Inflammatory macrophage (primary cell): ENCODE measurements at places on chromosomes 1 and 21.

GRCh38 chr1:2046174-2046917 is 3.9 kb upstream of the PRKCZ start:
- peak; percentile 32 for DNase-seq

GRCh38 chr1:65258106-65258505 is 51.2 kb upstream of the DNAJC6 start:
- peak; percentile 11 for DNase-seq

- no peak for DNase-seq
Observed at GRCh38 chr1:214440219-214440965, 111.0 kb downstream of the PTPN14 start.

DNA sequence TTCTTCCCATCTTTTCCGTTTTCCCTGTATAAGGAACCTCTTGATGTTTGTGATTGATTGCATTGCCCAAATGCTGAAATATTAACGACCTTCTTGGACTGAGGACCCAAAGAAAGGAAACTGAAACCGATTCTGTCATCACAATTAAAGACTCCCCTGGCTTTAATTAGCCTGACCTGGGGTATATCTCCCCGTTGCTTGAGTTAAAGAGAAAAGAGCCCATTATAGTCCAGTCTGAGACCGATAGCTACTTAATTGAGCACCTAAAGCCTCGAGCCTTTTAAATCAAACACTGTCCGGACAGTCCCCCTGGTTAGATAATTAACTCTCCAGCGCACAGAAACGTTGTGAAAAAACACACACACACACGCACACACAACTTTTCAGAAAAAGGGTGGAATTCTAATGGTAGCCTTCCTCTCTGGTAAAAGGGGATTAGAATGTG is 8.0 kb downstream of the LMO4 start:
- DNase-seq = no peak

DNA sequence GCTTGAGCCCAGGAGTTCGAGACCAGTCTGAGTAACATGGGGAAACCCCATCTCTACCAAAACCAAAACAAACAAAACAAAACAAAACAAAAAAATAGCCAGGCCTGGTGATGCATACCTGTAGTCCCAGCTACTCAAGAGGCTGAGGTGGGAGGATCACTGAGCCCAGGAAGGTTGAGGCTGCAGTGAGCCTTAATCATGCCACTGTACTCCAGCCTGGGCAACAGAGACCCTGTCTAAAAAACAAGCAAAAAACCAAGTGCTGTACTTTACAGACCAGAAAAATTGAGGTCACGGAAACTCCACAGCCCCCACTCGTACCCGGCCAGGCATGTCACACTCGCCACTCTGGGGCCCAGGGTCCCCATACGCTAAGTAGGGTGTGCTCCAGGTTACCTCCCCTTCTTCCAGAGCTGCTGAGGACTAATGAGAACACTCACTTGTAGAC is 22.9 kb downstream of the ATP2B4 start:
- DNase-seq = no peak

DNA sequence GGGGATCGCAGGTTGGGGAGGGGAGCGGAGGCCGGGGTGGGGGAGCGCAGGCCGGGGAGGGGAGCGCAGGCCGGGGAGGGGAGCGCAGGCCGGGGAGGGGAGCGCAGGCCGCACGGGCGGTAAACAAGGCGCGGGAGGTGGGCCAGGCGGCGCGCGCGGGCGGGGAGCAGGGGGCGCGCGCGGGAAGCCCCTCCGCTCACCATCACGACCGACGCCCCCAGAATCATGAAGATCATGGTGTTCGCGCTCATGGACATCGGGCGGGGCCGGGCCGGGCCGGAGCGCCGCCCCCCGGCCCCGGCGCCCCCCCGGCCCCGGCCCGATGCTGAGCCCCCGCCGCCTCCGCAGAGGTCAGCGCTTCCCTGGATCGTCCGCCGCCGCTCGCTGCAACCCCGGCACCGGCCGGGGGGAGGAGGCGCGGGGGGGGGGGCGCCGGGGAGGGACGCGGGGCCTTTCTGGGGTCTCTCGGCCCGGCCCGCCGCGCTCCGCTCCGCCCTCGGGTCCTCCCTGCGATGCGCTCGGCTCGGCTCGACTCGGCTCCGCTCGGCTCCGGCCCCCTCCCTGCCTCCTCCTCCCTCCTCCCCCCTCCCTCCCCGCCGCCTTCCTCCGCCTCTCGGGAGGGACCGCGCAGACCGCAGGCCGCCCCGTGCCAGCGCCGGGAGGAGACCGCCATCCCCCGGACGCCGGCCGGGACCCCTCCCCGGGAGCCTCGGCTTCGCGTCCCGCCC is at the start of gene TMEM240:
Gene TMEM240 (minus strand): TSS at position 535 of the 728 bp plus-strand sequence. CDS start 278 bp downstream, at position 257.
- no peak for DNase-seq

- no peak for DNase-seq
Observed at GRCh38 chr1:208369658-208370057, 125.5 kb upstream of the PLXNA2 start.

GRCh38 chr21:44568261-44568660 is 5.3 kb upstream of the KRTAP10-4 start:
- DNase-seq = no peak

DNA sequence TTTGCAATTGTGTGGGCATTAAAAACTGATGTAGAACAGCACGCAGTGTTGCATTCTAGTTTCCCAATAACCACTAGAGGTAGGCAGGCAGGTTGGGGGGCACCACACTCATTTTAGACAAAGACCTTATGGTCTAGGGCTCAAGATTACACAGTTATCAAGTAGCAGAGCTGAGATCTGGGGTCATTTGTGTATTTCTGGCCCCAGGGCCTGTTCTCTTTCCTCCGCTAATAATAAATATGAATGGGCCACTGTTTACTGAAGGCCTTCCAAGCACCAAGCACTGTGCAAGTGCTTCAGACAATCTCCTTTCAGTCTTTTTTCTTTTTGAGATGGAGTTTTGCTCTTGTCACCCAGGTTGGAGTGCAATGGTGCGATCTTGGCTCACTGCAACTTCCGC is 23.9 kb downstream of the LDLRAD2 start:
- DNase-seq = no peak

- no peak for DNase-seq
Observed at GRCh38 chr1:194512957-194513356, 1326.5 kb upstream of the B3GALT2 start.

DNA sequence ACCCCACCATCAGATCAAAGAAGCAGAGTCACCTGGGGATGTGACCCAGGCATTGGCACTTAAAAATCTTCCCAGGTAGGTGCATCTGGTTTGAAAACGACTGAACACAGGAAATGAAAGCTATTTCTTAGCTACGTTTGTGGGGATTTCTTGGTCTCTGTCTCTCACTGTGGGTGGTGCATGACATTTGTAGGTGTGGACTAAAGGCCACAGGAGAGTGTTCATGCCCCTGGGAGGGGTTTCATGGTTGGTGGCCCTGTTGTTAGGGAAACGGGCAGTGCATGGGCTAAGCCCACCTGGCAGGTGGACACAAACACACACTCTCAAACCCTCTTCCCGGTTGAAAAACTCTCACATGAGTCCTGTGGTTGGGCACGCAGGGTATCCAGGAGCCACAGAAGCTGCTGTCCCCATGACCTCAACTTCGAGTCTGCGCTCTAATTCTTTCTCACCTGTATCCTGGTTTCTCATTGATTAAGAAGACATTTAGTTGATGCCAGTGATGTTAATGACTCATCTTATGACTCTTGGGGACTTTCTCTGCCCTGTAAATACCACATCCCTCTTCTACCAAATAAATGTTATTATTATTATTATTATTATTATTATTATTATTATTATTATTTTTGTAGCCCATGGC is 119.4 kb downstream of the MRPS6 start:
- no peak for DNase-seq

GRCh38 chr1:114352797-114353196 is 158.2 kb downstream of the TRIM33 start:
- DNase-seq = no peak

DNA sequence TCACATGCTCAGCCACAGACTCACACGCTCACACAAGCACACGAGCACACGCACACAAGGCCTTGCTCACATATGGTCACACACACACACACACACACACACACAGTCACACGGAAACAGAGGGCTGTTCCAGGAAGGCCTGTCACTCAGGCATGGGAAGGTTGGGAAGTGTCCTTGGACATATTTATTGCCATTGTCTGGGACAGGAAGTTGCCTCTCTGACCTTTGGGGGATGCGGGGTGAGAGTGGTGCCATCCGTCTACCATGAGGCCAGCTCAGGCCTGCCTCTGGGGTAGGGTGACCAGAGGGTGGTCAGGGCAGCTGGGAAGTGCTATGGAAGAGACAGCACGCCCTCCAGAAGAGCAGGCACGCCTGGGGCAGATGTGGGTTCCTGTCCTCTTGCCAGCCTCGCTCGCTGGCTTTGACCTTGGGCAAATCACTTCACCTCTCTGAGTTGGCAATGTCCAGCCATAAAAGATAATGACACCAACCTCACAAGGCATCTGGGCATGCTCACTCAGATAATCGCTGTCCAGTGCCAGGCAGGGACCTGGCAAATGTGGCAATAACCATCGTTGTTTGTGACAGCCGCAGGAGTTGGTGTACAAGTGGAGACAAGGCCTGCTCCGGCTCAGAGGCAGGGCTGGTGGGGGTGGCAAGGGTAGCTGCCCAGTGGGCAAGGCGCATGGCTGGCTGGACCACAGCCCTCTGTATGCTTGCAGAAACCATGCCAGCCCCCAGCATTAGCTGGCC is 8.0 kb upstream of the GUCA2A start:
- DNase-seq = no peak

DNA sequence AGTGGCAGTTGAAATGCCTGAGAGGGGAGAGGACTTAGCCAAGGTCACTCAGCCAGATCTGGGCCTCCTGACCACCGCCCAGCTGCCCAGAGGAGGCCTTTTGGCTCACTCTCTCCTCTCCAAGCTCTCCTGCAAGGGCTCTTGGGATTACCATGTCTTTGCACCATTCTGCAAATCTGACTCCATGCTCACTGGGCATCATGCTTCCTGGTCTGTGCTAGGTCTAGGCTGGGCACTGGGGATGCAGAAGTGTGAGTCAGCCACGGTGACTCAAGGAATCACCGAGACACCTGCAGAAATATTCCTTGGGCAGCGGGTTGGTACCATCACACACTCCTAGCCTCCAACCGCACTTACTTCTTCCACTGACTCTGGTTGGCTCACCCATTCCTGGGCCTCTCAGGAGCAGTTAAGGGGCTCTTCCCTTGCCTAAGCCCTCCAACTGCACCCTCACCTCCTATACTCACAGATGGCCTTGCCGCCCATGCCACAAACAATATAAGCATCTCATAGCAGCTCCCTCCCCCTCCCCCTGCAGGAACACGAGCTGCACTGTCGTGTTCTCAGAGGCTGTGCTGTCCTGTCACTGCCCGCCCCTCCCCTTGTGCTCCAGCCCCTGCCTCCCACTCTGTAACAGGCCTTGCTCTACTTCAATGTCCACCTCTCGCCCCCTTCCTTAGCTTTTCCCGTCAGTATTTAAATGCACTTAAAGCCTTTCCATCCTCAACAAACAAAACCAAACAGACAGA is 34.8 kb downstream of the CDCP2 start:
- no peak for DNase-seq

GRCh38 chr1:93732514-93732913 is 50.9 kb upstream of the BCAR3 start:
- DNase-seq = no peak

DNA sequence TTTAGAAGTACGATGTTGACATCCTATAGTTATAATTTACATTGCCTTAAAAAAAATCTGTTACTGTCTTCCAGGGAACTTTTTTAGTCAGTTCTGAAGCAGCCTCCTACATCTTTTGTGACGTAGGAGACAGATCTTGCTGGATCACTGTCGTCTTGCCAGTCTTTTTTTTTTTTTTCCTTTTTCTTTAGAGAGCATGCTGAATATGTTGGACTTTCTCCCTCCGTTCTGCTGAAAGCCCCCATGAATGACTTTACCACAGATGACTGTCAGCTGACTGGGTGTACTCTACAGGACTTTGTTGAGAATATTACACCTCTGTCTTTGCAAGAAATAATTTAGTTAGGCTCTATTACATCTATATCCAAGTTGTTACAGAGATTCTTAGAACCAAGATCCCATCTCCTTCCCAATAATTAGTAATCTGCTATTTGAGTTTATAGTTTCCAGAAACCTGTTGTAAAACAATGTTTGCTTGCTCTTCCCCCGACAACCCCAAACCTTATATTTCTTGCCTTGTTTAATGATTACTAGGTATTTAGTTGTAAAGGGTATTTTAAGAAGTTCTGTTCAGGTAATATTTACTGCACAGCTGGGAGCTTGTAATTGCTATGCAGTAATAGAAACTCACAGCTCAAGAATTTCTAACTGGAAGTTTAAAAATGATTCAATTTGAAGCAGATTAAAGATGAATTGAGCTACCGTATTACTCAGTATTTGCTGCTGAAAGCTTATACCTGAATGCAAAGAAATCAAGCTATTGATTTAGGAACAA is 61.8 kb downstream of the RASAL2 start:
- DNase-seq = no peak

DNA sequence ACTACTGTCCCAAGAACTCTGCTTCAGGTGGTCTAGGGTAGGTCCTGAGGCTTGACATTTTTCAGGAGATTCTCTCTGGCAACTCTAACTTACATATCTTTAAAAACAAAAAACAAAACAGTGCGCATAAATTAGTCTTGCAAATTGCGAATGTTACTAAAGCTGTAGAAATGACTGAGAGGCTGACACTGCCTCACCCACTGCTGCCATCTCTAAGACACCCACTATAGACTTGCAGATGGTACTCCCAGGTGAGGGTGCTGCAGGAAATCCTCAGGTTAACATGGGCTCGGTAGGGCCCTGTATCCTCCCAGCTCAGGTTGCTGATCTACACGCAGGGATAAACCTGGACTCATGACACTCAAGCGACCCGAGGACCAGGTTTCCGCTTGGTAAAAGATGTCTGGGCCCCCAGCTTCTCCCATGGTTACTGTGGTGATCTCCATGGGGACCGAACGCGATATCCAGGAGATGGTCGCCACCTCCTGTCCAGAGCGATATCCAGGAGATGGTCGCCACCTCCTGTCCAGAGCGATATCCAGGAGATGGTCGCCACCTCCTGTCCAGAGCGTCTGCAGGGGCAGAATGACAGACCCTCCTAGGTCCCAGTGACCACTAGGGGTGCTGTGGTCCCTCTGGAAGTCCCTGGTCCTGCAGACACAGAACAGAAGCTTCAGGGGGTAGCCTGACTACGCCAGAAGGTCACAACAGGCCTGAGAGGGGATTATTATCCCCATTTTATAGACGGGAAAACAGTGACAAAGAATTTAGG is 16.2 kb upstream of the LY9 start:
- DNase-seq = peak; percentile 21

GRCh38 chr1:57848406-57848805 is 424.5 kb upstream of the DAB1 start:
- no peak for DNase-seq
